ENCODE measurements at places on chromosomes 13 and 19.
A peak's percentile ranks its signal among the peaks of the same experiment; 100 is the strongest.

- no peak for DNase-seq
Observed at GRCh38 chr19:17209126-17210036, 5.8 kb upstream of the USE1 start.

DNA sequence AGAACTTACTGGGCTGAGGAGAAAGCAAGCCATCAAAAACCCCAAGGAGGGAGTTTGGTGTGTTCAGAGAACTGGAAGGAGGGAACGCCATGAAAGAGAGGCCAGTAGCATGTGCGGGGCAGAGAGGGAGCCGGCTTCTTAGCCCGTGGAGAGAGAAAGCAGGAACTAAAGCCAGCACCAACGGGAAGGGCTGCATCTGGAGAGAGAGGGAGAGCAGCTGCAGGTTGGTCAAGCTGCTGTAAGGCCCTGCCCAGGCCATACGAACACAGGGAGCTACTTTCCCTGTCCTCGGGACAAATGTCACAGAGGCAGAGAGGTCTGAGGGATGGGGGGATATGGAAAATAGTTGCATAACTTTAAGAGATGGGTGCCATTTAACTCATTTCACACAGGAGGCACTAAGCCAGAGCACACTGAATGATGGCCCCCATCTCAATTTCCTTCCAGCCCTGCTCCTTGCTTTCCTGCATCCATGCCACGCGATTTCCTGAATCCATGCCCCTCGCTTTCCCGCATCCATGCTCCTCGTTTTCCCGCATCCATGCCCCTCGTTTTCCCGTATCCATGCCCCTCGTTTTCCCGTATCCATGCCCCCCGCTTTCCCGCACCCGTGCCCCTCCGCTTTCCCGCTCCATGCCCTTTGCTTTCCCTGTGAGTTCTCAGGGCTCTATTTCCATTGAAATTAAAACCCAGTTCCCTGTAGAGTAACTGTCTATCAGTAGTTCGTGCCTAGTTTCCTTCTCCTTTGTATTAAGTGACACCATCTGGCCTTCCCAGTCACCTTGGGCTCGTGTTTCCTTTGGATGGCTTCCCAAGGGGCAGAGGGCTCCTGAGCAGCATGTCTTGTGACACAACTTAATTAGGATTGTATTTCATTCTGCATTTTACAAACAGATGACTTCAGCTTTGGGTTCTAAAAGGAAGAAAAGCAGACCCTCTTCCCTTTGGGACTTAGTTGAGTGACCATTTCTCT lies 31.5 kb upstream of the TPT1 start:
- DNase-seq: no peak

- DNase-seq: no peak
Observed at GRCh38 chr19:32174386-32175113, 170.9 kb upstream of the ZNF507 start.

- DNase-seq: no peak
Observed at GRCh38 chr13:67061750-67062149, 168.4 kb downstream of the PCDH9 start.

DNA sequence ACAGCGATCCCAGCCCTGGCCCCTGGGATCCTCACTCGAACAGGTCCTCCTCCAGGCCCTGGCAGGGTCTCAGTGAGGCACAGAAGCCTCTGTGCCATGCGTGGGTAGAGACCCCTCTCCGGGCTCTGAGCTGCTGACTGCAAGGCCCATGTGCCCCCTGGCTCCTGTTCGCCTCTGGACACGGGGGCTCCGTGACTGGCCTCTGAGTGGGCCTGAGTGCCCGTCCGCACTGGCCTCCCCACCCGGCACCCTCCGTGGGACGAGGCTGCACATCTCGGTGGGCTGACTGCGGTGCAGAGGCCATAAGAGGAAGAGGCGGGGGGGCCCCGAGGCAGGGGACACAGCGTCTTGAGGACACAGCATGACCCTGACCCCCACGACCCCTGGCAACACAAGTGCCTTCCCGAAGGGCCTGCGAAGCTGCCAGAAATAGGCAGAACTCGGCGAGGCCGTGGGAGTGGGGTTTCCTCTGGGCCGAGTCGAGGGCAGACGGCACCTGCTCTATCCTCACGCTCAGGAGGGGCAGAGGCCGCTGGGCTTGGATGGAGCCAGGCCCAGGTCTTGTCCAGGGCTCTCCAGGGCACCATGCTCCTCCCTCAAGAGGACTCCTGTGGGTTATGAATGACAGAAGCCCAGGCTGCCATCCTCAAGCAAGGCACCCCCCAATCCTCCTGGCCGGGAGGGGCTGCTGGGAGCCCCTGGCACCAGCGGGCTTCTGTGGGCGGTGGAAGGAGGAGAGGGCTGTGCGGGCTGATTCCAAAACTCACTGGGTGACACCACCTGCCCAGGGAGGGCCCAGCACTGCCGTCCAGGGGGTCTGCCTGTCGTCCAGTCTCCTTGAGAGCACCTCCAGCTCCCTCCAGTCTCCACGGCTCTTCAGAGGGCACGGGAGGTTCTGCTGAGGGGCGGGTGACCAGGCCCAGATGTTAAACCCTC lies 52.6 kb downstream of the RASA3 start:
- no peak for DNase-seq

GRCh38 chr19:533364-534058 lies 2.0 kb downstream of the CDC34 start:
- no peak for DNase-seq

- DNase-seq: no peak
Observed at GRCh38 chr19:55678121-55678671, 3.2 kb downstream of the EPN1 start.

DNA sequence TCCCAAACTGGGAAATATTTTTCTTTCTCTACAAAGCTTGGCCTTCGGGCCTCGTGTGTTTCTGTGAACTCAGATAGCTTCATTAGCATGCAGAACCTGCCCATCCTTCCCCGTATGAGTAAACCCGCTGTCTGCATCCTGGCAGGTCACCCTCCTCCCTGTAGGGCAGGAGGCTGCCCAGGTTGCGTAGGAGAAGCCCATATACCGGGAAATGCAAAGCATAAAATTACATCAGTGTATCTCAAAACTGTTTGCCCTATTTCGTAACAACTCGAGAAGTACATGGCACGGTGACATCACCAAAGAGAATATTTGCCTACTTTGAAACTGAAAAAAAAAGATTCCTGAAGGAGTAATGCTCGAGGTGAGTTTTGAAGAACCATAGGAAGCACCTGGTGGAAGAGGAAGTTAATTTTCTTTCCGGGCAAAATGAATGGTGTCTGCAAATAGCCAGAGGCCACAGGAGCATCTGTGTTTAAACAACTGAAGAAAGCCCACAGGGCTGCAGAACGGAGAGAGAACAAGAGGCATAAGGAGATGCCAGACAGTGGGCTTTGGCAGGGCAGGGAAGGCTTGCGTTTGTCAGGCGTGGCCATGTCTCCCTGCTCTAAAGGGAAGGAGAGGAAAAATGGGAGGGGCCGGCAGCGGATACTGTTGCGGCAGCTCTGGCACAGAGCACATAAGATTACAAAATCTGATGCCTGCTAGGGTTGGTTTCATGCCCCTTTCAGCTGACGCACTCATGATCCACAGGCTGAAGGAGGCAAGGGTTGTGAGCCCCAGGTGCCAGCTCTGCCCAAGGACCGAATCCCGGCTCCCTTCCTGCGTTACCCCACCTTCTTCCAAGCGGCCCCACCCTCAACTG lies 81.4 kb downstream of the IRS2 start:
- no peak for DNase-seq

GRCh38 chr13:21594715-21595545 lies 9.0 kb downstream of the MICU2 start:
- DNase-seq: no peak

- DNase-seq: no peak
Observed at GRCh38 chr19:46195104-46195503, 34.4 kb upstream of the IGFL1 start.

- peak; percentile 93 for DNase-seq
Observed at GRCh38 chr19:38736413-38737280, 7.6 kb downstream of the CAPN12 start.

DNA sequence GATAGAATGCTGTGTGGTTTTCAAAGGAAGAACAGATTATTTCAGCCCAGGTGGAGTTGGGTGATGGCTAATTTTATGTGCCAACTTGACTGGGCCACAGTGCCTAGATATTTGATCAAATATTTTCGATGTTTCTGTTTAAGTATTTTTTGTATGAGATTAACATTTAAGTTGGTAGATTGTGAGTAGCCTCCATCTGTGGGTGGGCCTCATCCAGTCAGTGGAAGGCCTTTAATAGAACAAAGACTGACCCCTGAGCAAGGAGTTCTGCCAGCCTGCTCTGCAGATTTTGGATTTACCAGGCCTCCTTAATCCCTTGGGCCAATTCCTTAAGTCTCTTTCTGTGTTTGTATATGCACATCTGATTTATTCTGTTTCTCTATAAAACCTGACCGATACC lies 13.9 kb downstream of the LSM14A start:
- no peak for DNase-seq

- DNase-seq: no peak
Observed at GRCh38 chr13:68888832-68889231, 1218.8 kb upstream of the ATXN8OS start.
